ENCODE measurements at places on chromosomes 2 and 18.

DNA sequence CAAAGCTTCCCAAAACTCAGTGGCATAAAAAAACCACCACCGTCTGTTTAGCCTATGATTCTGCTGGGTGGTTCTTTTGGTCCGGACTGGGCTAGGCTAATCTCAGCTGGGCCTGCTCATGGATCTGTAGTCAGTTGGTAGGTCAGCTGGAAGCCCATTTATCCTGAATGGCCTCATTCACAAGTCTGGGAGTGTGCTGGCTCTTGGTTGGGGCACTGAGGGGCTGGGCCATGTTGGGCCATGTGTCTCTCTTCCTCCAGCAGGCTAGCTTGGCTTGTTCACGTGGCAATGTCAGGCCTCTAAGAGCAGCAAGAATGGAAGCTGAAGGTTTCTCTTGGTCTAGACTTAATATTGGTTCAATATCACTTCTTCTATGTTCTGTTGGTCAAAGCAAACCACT lies 95.7 kb upstream of the HS6ST1 start:
- DNase-seq = peak; percentile 23

DNA sequence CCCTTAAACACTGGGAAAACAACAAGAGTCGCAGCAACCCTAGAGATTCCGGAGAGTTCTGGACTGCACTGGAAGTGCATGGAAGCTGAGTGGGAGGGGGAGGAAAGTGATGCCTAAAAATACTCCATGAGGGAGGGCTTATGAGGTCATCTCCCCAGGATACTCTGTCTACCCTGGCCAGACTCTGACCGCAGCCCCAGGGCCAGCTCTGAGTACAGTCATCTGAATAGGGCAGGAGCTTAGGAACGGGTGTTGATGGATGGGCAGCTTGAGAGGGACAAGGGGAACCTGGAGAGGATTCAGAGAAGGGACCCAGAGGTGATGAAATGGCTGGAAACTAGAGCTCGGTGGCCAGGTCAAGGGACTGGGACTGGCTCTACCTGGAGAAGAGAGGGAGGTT lies 79.3 kb upstream of the IGFBP5 start:
- DNase-seq = no peak

DNA sequence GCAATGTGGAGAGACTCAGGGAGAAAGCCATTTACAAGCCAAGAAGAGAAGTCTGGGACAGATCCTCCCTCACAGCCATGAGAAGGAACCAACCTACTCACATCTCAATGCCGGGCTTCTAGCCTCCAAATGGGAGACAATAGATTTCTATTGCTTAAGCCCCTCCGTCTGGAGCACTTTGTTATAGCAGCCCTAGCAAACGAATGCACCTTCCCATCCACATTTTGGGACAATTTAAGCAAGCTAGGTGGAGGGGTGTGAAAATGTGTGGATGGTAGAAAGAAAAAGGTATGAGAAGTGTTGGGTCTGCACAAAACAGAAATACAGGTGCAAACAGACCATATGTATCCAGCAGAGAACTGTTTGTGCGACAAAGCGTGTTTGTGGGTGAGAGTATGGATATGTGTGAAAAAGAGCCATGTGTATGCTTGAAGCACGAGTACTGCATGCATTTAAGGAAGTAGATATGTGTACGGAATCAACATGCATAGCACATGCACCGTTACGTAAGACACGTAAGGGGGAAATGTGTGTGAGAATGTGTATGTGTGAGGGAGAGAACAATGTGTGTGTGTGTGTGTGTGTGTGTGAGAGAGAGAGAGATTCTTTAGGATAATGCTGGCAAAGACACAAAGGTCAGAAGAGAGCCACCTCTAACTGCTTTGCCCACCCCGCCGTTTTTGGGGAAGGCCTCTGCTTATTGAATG lies 13.1 kb upstream of the E2F6 start:
- DNase-seq = no peak

DNA sequence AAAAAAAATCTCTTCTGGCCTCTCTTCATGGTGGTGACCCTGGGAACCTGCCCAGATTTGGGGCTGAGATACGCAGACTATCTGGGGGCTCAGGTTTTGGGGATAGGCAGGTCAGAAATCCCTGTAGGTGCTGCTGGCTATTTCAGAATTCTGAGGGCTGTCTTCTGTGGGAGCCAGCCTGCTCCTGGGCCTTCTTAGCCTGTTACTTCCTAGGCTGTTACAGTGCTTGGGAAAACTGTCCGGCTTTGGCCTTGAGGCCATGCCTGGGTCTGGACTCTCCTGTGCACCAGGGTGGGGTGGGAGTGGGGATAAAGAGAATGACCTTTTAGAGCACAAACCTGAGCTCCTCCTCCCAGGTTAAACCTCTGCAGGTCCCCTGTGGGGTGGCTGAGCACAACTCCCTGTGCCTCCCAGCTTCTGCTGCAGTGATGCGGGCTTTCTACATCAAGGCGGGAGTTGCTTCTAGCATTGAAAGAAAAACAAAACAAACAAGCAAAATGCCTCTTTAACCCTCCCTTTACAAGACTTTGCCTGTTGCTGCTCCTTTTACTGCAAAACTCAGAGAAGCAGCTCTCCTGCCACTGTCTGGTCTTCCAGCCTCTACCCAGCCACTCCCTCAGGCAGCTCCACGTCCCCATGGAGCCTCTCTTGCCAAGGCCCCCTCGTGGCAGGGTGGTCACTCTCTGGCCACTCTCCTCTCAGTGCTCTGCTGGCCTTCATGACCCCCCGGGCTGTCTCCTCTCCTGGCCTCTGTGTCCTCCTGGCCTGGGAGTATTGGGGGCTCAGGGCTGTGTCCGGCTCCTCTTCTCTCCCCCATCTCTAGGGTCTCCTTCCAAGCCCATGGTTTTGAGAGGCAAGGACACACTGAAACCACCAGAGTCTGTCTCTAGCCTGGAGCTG lies 293.0 kb upstream of the HS6ST1 start:
- DNase-seq = no peak

DNA sequence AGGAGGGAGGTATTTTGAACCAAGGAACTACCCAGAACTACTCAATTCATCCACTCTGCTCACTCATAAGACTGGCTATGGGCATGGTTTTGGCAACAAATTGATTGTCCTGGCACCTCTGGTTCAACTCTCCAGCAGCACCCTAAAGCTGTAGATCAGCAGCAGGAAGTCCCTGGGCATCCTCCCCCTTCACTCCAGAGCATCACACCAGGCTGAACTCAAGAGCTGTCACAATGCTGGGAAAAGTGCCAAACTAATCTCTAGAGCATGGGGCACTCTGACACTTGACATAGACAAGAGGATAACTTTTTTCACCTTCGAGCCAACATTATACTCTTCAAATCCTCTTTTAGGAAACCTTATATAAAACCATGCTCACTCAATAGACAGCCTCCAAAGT lies 154.1 kb upstream of the RBBP8 start:
- no peak for DNase-seq

GRCh38 chr18:28468901-28469300 lies 292.0 kb upstream of the CDH2 start:
- no peak for DNase-seq

DNA sequence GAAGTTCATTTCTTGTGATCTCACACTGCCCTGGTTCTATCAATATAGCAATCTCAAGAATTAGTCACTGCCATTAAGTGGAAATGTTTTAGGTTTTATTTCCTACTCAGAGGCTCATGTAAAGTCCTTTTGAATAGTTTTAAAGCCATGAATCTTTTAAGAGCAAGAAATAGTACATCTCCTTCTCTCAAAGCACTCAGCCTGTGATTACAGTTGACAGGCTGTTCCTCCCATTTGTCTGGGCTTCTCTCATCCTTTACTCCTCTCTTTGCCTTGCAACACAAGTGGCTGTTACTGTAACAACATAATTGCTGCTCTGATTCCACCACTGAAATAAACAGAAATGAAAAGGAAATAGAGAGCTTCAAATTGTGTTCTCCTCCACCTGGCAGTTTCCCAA lies 18.4 kb downstream of the GRP start:
- no peak for DNase-seq

GRCh38 chr2:150872756-150873395 lies 385.4 kb upstream of the RND3 start:
- DNase-seq = no peak

GRCh38 chr2:177540283-177540682 lies 147.7 kb downstream of the AGPS start:
- DNase-seq = no peak

- no peak for DNase-seq
Observed at GRCh38 chr2:241035142-241035817, 36.9 kb downstream of the SNED1 start.

GRCh38 chr2:6071519-6071918 lies 379.3 kb downstream of the SOX11 start:
- no peak for DNase-seq

DNA sequence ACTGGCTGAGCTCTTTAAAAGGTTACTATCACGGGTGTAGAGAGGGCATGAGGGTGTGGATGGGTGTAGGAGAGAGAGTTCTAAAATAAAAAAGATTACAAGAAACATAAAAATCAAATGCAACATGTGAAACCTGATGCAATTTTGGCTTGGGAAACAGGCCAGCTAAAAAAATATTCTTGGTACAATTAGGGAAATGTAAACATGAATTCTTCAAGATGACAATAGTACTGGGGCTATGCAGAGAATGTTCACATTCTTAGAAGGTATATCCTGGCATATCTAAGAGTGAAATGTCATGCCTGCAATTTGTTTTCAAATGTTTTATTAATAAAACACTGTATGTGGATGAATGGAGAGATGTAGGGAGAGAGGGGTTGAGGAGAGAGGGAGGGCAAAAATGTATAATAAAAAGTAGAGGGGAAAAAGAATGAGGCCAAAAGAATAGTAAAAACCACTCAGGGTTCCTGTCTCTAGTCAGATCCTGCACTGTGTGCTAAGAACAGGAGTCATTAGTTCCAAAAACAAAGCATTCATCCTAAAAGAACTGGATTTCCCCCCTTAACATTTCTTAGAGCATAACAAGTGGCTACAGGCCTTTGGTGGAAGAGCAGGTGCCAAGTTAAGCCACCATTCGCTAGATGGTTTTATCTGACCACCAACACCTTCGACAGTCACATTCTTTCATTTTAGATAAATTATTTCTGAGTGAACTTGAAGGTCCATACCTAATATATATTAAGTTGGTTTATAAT lies 77.3 kb downstream of the LPIN2 start:
- DNase-seq = no peak

DNA sequence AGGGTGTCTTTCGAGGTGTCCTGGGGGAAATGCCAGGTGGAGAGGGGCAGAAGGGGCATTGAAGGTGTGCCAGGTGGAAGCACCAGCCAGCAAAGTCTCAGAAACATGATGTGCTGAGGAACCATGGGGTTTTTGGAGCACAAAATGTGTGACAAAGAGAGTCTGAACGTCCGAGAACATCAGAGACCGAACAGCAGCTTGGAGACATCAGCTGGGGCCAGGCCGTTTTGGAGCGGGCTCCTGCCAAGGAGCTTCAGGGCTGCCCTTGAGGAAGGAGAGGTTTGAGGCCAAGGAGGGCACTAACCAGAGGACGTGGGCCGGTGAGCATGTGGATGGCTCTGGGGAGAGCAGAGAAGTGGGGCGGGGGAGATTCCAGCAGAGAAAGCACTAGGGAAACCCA lies 5.3 kb upstream of the MBP start:
- no peak for DNase-seq

- DNase-seq = no peak
Observed at GRCh38 chr18:54416436-54416835, 58.7 kb downstream of the C18orf54 start.

DNA sequence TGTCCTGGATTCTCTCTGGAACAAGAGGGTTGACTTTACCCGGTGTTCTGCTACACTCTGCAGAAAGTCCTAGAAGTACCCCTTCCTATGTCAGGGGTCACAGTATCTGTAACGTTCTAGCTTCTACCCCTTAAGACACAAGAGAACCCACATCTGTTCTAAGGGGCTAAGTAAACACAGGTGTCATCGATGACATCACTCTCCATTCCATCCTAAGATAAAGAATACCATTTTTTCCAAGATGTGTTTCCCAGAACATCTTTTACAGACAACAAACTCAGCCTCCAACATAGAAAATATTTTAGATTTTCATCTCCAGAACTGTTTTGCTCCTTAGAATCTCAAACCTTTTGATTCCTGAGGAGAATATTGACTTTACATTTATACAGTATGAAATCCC lies 239.1 kb downstream of the TRIB2 start:
- no peak for DNase-seq

DNA sequence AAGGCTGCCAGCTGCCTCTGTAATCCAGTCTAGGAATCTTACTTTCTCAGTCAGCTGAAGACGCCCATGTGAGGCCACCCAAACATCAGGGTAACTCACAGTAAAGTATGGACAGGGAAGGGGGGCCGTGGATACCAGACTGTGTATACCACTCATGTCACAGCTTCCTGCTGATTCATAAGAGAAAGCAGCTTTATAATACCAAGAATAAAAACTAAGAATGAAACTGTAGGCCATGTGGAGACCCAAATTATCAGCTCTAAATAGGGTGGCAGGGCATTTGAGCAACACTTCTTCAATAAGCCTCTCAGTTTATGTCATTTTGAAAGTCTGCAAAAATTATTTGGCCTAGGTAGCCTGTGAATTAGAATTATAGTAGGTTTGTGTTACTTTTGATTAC lies 115.0 kb upstream of the CDCA7 start:
- no peak for DNase-seq

DNA sequence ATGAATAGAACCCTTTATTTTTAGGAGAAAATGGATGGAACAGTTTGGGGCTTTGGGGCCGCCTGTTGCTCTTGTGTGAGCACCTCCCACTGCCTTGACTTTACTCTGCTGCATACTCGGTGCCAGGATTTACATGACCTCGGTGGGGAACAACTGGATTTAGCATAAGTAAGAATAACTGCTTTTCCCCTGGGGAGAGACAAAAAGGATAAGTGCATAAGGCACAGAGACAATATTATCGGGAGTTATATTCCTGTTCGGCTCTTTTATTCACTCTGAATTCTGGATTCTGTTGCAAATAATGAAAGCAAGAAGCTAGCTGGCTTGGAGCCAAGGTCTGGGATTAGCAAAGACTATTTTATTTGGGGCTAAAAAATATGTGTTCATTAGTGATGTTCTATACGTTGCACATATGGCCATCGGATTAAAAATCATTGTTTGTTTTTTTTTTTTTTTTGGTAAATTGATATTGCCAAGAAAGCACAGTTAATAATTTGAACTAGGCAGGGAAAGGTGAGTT lies 69.8 kb downstream of the CYBRD1 start:
- DNase-seq = no peak

- no peak for DNase-seq
Observed at GRCh38 chr2:41736105-41736567, 311.7 kb upstream of the PKDCC start.

GRCh38 chr2:47093626-47094025 lies 61.5 kb downstream of the STPG4 start:
- DNase-seq = no peak

GRCh38 chr18:74283646-74284045 lies 8.1 kb downstream of the CYB5A start:
- DNase-seq = no peak

DNA sequence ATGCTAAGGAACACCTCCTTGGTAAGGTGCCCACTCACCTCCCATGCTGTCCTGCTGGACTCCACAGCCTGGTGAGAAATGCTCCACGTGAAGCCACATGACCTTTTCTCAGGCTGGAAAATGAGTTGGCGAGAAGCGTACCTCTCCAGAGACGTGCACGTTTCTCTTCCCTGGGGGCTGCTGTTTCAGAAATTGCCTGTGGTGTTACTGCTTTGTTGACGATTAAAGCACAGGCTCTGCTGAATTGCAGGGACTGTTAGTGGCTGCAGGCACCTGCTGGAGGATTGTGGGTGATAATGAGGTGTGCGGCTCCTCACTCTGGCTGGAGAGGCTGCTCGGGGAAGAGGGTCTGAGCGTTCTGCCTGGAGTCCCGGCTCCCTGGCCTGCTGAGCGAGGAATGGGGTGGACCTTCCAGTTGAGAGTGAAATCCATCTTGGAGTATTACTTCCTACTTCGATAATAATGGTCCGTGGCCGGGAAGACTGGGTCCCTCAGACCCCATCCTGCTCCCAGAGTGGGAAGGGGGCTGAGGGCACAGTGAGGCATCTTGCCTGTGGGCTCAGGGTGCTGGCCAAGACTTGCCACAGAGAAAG lies 199.3 kb upstream of the HDAC4 start:
- no peak for DNase-seq

Measured in ecto neural progenitor cell (in vitro differentiated cells).